ENCODE measurements at places on chromosomes 5 and 9.

DNA sequence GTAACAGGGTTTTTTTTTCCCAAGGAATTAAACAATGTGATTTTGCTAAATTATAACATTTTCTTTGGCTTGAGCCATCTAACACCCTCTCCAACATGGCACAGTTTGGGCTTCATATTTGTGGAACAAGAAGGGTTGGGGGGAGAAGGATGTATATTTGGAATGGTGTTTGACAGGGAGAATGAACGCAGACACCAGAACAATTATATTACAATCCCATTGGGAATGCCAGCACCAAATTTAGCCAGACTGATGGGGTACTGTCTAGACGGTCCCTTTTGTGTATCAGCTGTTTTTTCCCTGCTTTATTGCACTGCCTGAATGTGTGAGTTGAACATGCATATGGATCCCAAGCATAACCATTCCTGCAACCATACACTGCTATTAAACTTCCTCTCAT lies 130.9 kb upstream of the TMEM161B start:
- DNase-seq, result no peak

DNA sequence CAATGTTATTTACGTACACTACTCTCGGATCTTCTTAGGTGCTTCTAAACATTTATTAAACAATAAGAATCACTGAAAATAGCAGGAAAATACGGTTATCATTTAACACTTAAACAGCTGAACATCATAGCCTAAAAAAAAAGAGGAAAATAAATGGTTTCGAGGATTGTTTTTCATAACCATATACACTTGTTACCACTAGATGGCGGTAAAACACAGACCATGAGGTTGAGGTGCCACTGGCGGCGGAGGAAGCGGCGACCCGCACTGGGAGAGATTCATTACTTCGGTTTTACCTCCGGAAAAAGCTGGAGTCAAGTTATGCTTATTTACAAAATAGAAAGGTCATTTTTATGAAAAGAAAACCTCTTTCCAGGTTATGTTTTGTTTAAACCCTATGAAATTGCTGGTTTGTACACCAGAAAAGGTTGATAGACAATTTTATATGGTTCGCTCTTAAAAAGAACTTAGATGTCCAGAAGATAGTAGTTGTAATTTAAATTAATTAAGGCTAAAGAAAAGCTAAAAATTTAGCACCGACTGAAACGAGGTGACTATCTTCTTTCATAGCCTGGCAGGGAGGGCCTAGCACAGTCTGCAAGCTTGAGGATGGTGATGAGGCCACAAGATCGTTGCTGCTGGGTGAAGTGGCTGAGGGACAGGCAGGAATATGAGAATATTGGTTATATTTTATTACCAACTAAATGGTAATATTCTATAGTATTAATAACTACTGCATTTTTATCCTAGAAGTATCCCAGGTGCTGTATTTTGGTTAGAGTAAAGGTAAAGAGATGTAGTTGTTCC lies 605.7 kb downstream of the RAB3C start:
- DNase-seq, result peak; percentile 13

GRCh38 chr9:1775230-1775629 lies 239.9 kb upstream of the SMARCA2 start:
- DNase-seq, result no peak

DNA sequence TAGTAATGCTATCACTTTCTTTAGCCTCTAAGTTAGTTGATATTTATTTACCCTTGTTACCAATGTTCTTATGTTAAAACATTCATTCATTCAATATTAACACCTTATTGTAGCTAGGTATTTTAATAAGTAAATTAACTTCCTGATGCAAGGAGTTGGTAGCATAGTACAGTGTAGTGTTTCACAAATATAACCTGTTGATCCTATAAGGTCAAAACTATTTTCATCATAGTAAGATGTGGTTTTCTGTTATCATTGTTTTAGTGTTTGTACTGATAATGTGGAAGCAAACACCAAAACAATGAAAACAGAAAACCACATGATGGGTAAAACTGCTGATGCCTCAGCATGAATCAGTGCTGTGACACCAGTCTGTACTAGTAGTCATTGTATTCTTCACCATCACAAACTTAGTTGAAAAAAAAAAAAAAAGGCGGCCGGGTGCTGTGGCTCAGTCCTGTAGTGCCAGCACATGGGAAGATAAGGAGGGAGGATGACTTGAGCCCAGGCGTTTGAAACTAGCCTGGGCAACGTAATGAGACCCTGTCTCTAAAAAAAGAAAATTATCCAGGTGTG lies 36.5 kb downstream of the ZCCHC7 start:
- no peak for DNase-seq

DNA sequence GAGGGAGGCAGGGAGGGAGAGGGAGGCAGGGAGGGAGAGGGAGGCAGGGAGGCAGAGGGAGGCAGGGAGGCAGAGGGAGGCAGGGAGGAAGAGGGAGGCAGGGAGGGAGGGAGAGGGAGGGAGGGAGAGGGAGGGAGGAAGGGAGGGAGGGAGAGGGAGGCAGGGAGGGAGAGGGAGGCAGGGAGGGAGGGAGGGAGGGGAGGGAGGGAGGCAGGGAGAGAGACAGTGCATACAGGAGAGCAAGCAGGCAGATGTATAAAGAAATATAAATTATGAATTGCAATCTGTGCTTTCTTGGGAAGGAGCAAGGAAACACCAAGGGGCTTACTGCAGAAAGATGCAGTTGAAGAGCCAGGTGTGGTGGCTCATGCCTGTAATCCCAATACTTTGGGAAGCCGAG lies 147.2 kb upstream of the PANK3 start:
- no peak for DNase-seq

GRCh38 chr5:103669615-103670014 lies 107.0 kb upstream of the NUDT12 start:
- no peak for DNase-seq

DNA sequence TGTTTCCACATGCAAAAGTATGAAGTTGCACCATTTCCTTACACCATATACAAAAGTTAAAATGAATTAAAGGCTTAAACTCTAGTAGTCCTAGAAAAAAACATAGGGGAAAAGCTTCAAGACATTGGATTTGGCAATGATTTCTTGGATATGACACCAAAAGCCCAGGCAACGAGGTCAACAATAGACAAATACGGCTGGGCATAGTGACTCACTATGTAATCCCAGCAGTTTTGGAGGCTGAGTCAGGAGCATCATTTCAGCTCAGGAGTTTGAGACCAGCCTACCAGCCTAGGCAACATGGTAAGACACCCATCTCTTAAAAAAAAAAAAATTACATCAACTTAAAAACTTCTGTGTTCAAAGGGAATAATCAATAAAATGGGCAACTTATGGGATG lies 30.9 kb upstream of the SREK1 start:
- no peak for DNase-seq

DNA sequence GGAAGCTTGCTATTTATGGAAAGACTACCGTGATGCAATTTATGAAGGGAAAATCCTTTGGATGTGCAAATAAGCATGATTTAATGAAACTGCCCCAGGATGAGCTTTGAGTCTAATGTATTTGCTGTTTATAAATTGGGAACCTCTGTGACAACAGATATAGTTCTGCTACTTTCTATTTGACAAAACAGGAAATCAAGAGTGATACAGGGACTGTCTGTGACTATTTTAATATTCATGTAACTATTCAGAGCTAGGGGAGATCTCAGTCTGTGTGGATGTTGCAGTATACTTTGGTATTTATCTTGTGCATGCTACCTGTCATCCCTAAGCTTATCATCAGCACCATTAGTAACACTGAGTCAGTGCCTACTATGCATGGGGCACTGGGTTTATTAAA lies 132.1 kb downstream of the PDZD2 start:
- DNase-seq, result no peak

- DNase-seq, result no peak
Measured at GRCh38 chr5:56161927-56162326, 71.2 kb downstream of the ANKRD55 start.

DNA sequence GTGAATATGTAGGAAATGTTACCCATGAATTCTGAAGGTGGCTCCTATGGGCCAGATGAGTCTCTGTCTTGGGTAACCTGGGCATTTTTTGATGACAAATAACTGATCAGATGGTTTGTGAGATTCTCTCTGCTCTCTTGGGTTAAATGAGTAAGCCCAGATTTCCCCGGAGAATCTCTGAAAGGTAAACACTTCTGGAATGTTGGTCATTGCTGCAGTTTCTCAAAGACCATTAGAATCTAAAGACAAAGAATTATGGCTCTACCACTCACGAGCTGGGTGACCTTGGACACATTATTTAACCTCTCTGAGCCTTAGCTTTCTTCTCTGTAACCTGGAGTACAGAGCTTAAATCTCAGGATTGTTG lies 191.2 kb downstream of the DAB2IP start:
- DNase-seq, result no peak

DNA sequence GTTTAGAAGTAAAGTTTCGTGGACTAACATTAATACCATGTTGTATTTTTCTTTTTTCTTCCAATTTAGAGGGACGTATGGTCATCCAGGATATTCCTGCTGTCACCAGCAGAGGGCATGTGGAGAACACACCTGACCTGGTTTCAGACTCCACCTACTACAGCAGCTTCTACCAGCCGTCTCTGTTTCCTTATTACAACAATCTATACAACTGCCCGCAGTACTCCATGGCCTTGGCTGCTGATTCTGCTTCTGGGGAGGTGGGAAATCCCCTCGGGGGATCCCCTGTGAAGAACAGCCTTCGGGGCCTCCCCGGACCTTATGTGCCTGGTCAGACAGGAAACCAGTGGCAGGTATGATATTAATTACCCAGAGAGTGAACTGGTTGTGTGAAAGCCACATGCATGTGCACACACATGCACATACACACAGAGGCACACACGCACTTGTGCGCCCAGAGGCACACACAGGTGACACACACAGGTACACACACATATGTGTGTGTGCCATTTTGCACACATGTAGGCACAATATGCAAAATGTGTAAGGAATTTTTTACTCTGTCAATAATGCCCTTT lies 52.4 kb downstream of the DMRT1 start:
- DNase-seq, result peak; percentile 1

- DNase-seq, result no peak
Measured at GRCh38 chr5:79418276-79418675, 95.7 kb downstream of the HOMER1 start.

- DNase-seq, result no peak
Measured at GRCh38 chr9:10251490-10251889, 361.3 kb downstream of the PTPRD start.

DNA sequence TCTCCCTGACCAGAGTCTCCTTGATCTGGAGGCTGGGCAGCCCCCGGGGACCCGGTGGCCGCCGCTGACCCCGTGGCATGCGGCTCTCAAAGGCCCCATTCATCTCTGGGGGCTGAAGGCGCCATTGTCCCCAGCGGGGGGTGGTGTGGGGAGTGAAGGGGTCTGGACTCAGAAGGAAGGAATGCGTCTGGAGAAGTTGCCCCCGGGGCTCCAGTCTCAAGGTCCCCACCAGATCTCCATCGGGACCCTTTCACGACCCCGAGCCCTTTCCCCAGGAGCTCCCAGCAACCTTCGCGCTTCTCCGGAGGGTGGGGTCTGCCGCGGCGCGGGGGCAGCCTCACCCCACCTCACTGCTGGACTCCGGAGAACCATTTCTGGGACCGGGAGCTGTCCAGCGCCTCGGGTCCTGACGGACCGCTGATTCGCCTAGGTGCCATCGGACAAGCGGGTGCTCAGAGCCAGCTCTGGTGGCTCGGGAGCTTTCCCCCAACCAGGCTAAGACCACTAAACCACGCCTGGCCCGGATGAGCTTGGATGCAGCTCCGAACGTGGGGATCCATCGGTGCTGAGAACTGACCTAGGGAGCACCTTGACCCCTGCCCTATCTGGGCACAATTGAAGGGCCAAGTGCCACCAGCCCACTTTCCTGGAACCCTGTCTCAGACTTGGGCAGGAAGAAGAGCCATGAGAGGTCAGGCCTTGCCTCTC lies 5.1 kb upstream of the PCDH1 start:
- no peak for DNase-seq

GRCh38 chr5:83172655-83173054 lies 95.3 kb downstream of the XRCC4 start:
- DNase-seq, result no peak
